Stimulated activated CD8-positive, alpha-beta memory T cell treated with anti-CD3 and anti-CD28 coated beads, Interleukin-12 subunit alpha, Interleukin-12 subunit beta, amount 100 ng/mL, for 1 hour (primary cell): ENCODE measurements at places on chromosomes 2 and 18.

DNA sequence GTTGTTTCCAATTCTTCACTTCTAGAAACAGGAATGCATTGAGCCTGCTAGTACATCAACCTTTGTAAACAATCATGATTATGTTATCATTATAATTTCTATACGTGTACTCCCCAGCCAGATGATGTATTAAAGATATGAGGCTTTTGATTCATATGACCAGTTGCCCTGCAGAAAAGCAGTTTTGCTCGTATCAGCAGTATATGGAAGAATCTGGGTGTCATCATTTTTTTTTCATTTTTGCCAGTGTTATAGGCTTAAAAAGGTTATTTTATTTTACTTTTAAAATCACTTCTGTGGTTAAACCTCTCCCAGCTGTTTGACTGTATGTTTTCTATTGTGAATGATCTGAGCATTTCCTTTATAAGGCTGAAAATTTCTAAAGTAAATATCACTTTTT, 471.8 kb upstream of the NRP2 start:
- no peak for DNase-seq

GRCh38 chr2:6810961-6811360, 54.7 kb downstream of the CMPK2 start:
- DNase-seq: no peak

DNA sequence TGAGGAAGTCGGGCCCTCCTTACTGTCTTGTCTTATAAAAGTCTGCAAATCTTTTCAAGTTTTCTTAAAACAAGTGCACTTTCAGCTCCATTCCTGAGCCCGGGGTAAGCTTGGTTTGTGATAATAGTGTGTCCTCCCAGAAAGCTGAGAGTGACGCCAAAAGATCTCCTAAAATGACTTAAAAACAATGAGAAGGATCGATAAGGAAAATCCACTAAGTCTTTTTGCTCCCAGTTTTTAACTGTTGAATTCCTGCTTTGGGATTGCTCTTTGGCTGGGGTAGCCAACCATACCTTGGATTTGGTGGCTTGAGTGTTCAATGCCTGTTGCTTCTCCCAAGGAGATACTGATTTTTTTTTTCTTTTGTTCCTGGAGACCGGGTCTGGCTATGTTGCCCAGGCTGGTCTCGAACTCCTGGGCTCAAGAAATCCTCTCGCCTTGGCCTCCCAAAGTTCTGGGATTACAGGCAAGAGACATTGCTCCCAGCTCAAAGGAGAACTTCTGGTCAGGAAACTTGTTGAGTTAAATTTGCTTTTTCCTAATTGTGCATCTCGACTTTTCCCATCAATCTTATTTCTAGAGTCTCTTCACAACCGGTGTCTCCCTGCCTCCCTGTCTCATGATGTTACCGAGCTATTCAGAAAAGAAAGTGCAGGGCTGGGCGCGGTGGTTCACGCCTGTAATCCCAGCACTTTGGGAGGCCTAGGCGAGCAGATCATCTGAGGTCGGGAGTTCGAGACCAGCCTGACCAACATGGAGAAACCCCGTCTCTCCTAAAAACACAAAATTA, 3.0 kb downstream of the TGIF1 start:
- no peak for DNase-seq

- DNase-seq: no peak
These were observed 131.3 kb downstream of the GFPT1 start for GRCh38 chr2:69255760-69256159.

DNA sequence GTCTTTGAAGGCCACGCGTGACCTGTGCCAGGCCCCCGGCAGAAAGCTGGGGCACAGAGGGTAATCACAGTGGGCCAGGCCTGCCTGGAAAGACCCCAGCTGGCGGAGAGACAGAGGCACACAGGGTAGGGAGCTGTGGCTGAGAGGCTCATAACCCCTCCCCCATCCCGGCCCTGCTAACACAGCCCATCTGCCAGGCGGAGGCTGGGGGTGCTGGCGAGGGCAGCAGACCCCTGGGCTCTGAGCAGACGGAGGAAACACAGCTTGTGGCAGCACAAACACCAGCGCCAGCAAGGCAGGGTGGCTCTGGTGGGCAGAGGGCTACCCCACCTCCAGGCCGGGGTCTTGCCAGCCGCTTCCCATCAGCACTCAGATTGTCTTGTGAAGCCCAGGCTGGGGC, 19.0 kb downstream of the HS6ST1 start:
- DNase-seq: no peak

GRCh38 chr2:95068256-95068655, 42.7 kb downstream of the MAL start:
- no peak for DNase-seq

DNA sequence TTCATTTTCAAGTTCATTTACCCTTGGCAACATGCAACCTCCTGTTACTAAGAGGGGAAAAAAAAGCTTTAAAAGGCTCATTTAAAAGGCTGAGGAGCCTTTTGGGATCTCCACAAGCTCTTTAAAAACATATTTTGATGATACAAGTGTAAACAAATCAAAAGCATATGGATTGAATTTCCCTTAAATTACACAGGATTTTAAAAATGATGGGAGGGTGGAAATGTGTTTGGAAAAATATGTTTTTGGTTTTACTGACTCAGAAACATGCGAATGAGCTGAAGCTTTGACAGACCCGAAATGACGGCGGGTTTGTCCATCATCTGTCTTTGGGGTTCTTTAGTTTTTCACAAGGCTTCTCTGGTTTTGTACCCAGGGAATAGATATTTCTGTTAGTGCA, 180.6 kb upstream of the CCDC68 start:
- no peak for DNase-seq

- no peak for DNase-seq
These were observed 397.3 kb downstream of the SOX11 start for GRCh38 chr2:6089474-6089873.

GRCh38 chr18:43805646-43806194, 528.4 kb upstream of the SYT4 start:
- no peak for DNase-seq

- no peak for DNase-seq
These were observed 104.5 kb upstream of the ZEB2 start for GRCh38 chr2:144624451-144624850.

DNA sequence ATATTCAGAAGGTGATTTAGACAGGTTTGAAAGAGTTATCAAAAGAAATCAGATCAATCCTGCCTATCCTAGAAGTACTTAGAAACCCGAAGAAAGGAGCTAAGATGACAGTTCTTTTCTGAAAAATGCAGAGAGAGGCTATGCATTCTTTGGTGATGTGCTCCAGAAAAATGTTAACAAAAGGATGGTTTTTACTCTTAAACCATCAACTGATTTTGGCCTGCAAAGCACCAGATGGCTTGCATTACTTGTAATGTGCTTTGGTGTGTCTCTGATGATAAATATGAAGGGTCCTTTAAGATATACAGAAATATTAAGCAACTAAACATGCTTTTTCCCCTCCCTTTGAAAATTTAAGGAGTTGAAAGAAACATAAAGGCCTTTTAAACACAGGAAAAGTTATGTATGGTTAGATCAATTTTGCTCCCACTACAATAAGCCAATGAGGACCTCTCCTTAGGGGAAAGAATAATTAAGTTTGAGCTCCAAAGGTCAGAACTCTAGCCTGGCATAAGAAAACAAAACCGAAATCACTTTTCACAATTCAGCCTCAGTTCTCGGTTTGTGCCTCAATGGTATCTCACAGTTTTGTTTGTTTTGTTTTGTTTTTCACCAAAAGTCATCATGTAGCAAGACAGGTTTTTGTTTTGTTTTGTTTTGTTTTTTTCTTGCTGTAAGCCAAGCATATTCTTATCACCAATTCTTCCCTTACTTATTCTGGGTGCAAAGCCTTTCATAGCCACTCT, 302.4 kb upstream of the NT5C1B start:
- DNase-seq: no peak

- no peak for DNase-seq
These were observed 122.5 kb downstream of the PLA2R1 start for GRCh38 chr2:159939946-159940345.

- DNase-seq: no peak
These were observed 130.8 kb upstream of the LGALSL start for GRCh38 chr2:64323197-64323596.

DNA sequence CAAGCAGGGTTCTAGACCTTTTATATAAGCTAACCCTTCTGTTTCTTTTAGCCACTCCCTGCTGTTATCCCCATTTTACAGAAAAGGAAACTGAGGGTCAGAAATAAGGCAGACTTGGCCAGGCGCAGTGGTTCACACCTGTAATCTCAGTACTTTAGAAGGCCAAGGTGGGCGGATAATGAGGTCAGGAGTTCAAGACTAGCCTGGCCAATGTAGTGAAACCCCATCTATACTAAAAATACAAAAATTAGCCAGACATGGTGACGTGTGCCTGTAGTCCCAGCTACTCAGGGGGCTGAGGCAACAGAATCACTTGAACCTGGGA, 14.3 kb downstream of the RUFY4 start:
- DNase-seq: no peak

- no peak for DNase-seq
These were observed 155.6 kb upstream of the CCDC195 start for GRCh38 chr2:224871813-224872212.

DNA sequence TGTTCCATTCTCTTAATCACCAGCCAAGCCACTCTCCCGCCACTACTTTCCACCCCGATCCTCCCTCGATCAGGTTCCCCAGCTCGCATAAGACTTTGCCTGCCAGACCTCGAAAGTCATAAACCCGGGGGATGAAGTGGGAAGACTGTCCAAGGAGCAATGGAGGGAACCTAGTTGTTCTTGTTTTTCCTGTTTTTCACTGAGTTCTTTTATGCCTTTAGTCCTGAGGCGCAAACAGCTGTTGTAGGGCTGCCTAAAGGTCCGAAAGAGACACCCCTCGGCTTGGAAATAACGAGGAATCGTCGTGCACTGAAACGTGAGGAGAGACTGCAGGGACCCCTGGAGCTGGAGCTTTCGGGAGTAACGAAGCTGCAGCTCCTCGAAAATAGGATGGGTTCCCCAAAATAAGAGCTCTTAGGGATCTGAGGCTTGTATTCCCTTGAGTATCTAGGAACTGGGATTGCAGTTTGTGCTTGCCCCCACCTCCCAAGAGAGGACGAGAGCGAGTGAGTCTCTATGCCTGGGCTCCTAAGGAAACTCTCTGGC, 1.7 kb upstream of the HOXD12 start:
- no peak for DNase-seq

- no peak for DNase-seq
These were observed 46.6 kb upstream of the EHBP1 start for GRCh38 chr2:62658891-62659290.

- DNase-seq: no peak
These were observed 146.6 kb upstream of the REV1 start for GRCh38 chr2:99636144-99637034.

DNA sequence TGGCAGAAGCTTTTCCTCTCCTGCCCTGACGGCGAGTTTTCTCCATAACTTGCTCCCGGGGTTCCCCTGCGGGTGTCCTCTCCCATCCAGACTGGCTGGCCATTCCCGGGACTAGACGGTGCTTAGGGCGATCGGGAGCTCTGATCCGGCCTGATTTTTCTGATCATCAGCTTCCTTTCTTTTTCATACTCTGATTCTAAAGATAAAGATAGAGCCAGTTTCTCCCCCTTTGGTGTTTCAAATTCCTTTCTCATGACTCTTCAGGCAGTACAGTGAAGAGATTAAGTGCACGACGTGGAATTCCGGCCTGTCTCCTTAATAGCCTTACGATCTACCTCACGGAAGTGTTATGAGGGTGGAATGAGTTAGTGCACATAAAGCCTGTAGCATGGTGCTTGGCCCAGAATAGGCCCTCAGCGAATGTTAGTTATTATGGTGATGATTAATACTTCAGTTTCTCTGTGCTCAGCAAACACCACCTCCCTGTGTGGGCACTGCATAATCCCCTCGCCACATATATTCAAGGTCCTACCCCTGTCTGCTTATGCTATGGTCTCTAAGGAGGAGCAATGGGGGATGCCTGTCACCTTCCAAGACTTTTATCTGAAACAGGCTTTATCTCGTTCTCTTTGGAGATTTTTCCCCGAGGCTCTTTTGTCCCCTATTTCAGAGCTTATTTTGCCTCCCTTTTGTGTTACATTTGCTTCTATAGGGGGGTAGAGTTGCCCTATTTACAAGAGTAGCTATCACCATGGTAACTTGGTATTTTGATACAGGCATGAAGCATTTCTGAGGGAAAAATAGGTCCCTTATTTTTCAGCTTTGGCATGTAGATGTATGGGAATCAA, 254.8 kb downstream of the CDH2 start:
- no peak for DNase-seq

DNA sequence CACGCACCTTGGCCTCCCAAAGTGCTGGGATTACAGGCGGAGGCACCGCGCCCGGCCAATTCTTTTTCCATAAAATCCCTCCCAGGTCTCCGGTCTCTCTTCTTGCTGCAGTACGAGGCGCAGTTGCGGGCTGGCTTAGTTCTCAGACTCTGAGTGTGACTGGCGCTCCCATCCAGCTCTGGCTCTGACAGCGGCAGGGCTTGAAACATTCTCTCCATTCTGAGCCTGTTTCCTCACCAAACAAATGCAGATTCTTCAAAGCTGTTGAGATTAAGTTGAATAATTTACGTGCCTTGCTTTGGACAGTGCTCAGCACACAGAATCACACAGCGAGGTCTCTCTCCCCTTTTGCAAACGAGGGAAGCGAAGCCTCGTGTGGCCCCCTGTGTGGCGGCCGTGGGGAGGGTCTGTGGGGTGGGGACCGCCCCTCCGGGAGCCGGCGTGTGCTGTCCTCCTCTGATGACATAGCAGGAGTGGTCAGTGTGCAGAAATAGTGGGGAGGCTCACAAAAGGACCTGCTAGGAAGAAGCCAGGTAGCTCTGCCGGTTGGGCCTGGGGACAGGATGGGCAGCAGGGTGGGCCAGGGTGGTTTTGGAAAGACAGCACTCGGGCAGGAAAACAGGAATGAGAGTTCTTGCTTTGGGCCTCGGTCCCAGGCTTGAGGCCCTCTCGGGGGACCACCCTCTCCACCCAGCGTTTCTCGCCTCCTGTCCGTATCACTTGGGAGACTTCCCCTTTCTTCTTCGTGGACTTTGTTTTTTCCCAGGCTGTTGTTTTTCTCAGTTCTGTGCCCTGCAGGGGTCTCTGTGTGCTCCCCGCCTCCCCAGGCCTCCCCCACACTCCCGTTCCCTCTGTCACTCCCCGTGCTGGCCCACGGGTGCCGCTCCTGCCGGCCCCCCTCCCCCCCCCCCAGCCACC, 75.0 kb downstream of the KCNG2 start:
- DNase-seq: no peak

DNA sequence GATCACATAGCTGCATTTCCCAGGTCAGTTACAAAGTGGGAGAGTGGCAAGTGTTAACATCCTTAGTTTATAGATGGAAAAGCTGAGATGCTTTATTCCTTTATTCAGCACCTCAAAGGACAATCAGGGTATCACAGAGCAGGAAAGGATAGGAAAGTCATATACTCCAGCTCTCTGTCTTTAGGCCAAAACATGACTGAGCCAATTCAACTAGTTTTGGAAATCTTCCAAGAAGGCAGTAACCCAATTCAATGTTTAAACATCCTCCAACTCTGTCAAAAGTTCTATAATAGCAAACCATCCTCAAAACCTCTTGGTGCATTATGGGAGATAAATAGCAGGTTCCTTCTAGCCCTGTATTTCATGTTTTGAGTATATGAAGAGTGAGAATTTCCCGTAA, 25.2 kb downstream of the CASP8 start:
- no peak for DNase-seq

GRCh38 chr2:166417669-166418068, 41.9 kb upstream of the SCN9A start:
- no peak for DNase-seq

- no peak for DNase-seq
These were observed 219.1 kb upstream of the STK17B start for GRCh38 chr2:196390243-196391148.
